ENCODE measurements at places on chromosomes 6 and 20.

- DNase-seq, result no peak
Measured at GRCh38 chr6:46688117-46688965, 656 bp downstream of the TDRD6 start.

DNA sequence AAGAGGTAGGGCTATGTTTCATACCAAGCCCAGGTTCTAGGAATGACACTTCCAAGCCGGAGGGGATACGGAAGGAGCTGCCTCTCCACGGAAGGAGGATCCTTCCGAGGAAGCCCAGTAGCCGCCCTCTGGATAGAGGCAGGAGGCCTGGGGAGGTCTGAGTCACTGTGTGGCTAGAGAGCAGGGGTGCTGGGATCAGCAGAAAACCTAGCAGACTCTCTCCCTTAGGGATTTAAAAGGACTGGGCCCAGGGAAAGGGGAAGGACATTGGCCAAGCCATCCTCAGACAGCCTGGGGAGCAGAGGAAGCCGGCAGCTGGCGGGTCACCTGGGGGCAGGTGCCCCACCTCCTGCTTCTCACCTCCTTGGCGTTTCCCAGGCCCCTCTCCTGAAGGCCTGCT, 36.6 kb upstream of the NFATC2 start:
- no peak for DNase-seq

DNA sequence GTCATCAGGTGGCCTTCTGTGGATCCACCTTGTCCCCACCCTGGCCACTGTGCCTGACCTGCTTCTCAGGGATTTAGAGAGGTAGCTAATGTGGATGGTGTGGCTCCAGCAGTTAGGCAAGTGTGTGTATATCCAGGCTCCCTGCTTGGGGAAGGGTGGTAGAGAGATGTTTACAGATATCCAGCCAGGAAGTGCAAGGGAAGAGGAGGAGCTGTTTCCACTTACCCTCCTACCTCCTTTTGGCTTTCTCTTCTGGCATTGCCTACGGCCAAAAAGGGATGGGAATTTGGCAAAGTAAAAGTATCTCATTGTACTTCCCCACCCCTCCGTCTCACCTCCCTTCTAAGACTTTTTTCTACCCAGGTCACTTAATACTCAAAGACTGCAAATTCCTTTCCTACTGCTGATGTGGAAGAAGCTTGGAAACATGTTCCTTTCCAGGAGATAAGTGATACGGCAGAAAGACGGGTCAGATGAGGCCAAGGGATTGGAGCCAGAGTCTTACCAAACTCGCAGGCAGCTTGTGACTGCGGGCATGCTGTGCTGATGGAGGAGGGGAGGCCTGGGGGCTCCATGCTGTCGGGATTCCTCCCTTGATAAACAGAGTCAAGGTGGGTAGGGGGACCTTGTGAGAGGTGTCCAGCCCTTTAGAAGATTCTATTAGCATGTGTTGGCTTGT, 253.4 kb downstream of the PRL start:
- no peak for DNase-seq

DNA sequence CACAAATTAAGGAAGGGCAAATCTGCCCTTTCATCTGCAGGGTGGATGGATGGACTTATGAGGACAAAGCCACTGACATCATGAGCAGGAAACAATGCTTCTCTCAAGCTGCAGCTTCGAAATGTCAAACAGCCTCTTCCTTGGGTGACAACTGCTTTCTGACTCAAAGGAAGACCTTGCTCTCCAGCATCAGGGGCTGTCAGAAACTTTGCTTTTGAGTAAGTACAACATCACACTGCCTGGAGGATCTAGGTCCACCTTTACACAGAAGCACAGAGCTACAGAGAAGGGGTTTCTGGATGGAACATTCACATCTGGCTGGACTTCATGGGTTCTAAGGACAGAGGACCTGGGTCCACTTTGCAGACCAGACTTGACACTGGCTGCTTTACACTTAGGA, 5.9 kb downstream of the CST1 start:
- no peak for DNase-seq

DNA sequence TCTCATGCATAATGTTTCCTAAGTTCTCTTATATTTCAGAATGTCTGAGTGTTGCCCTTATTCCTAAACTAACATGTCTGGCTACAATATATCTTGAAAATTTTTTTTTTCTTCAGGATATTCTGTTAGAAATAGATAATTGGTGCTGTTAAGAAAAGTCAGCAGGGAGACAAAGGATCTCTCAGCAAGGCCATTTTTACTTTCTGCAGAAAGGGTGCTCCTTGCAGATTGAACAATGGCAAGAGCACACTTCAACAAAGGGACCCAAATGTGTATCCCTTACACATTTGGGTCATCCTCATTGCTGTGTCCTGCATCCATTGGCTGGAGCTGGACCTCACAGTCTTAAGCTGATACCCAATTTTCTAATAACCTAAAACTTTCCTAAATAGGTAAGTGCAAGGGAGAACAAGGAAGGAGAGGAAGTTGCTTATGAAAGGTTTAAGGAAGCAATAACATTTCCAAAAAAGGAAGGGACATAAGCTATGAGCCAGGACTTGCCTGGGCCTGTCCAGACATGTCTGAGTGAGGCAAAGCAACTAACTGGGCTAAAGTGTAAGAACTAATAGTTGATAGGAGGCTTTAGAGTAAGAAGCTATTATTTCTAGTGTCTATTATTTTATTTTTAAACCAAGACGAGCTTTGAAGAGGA, 429.6 kb downstream of the BCKDHB start:
- DNase-seq, result no peak

- DNase-seq, result no peak
Measured at GRCh38 chr6:11248974-11249761, 16.7 kb upstream of the NEDD9 start.

DNA sequence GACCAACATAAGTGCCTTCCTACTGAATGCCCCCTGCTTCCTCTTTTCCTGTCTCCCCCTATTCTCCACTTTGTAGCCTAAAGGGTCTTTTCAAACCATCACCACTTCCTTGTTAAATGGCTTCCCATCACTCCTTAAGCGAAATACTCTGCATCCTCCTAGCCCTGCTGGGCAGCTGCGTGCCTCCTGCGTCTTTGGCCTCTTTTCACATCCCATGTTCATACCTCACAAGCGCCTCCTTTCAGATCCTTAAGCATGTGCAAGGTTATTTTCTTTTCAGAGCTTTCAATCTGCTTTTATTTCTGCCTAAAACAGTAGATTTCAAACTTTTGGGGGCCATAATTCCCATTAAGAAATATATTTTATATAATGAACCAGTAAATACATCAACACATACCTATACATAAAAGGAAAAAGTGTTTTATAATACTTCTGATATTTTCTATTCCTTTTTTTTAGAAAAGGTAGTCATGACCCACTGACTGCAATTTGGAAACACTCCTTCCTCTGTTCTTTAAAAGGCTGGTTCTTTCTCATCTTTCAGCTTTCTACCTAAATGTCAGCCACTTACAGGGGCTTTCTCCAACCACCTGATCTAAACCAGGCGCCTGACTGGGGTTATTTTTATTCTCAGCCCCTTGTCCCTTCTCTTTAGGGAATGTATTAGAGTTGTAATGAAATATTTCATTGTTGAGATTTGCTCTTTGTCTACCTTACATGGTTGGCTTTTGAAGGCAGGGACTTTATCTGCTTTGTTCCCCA, 84.1 kb downstream of the PRDM1 start:
- DNase-seq, result no peak

DNA sequence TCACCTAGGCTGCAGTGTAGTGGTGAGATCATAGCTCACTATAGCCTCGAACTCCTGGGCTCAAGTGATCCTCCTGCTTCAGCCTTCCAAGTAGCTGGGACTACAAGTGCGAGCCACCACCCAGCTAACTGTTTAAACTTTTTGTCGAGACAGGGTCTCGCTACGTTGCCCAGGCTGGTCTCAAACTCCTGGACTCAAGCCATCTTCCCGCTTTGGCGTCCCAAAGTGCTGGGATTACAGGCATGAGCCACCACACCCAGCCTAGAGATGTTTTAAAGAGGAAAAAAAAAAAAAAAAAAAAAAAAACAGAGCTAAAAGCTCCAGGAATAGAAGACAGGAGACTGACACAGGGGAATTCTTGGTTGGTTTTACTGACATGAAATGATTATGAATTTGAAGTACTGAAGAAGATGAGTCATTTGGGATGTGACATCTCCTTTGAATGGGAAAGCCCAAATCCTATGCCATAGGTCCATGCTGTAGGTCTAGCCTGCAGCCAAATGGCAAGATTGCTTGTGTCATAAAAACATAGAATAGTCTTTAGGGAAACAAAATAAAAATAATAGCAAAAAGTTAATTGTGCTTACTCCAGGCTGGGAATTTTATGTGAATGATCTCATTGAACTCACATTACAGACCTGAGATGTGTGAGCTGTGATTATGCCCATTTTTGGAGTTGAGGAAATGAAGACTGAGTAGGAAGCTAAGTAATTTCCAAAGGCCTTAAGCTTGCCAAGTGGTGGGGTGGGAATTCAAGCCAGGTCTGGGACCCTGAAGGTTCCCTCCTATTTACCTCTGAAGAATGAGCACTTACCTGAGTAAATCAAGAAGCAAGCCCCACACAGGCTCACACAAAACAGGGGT, 24.3 kb upstream of the NHSL1 start:
- no peak for DNase-seq

- no peak for DNase-seq
Measured at GRCh38 chr20:16441546-16442164, 131.6 kb downstream of the KIF16B start.

GRCh38 chr20:35742741-35743523, 872 bp upstream of the RBM39 start:
- no peak for DNase-seq

- no peak for DNase-seq
Measured at GRCh38 chr6:25553502-25553901, 98.5 kb upstream of the SCGN start.

DNA sequence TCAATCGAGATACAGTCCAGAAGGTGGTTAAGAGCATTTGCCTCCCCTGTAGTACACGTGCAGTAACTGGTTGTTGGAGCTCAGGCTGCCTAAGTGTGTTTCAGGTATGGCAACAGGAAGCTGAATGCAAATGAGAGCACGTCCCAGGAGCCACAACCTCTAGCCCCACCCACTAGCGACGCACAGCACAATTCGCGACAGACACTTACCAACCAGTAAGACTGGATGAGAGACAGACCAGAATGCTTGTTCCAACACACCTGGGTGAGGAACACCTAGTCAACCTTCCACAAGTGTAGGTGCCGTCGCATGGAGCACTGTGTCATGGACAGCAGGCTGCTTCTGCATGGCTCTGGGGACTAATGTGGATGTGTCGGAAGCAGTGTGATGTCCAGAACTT, 7.2 kb upstream of the SERPINB1 start:
- DNase-seq, result no peak

- DNase-seq, result no peak
Measured at GRCh38 chr6:125795301-125795700, 4.5 kb downstream of the NCOA7 start.

- DNase-seq, result no peak
Measured at GRCh38 chr6:39567091-39567490, 158.1 kb downstream of the KIF6 start.

- no peak for DNase-seq
Measured at GRCh38 chr20:48826069-48826468, 1.7 kb downstream of the PREX1 start.

- no peak for DNase-seq
Measured at GRCh38 chr6:158729906-158730540, 80.2 kb downstream of the SYTL3 start.

- DNase-seq, result peak; percentile 25
Measured at GRCh38 chr6:98832284-98833056, 1.9 kb upstream of the POU3F2 start.

- DNase-seq, result peak; percentile 21
Measured at GRCh38 chr6:11810039-11810541, 31.5 kb upstream of the ADTRP start.

GRCh38 chr6:30219244-30219643, 6.0 kb upstream of the TRIM26 start:
- DNase-seq, result no peak

GRCh38 chr20:10483691-10484090, 48.6 kb downstream of the SLX4IP start:
- DNase-seq, result no peak

GRCh38 chr6:131819572-131820124, 11.8 kb downstream of the ENPP1 start:
- DNase-seq, result no peak

DNA sequence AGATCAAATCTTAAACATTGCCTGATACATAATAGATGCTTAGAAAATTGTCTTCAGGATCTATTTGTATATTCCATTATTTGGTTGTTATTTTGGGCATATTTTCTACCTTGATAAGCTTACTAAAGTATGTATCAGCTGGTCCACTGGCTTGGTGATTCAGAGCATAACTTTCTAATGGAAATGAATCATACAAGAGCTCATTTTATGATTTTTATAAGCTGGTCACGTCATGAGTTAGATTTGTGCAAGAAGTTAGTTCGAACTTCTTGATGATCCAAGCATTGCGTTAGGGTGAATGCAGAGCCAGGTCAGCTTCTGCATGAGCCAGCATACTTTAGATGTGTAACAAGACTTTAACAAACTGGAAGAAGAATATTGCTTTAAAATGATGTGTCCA, 144.5 kb upstream of the FLRT3 start:
- no peak for DNase-seq

DNA sequence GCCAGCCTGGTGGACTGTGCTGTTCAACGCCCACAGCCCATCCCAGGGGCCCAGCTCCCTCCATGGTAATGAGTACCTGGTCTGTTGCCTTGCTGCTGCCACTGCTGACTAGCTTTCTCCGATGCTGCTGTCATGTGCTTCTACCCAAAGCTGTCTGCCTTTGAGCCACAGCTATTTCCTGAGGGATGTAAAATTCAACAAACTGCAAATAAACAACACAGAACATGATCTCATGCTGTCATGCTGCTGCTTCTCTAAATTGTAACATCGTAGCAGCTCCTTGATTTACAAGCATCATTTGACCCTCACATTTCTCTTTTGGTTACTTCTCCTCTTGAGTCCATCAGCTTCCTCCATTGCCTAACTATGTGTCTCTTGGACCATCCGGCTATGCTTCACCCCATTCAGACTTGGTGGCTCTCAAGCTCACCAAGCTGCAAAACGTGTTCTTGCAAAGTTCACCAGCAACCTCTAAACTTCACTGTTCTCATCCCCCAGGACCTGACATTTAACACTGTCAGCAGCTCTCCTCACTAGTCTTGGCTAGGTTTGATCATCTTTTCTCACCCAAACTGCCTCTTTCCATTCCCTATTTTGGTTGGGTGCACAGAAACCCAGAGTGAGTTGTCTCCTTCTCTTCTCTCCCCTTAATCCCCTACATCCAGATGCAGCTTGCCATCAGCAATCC, 54.6 kb downstream of the FYN start:
- DNase-seq, result no peak

DNA sequence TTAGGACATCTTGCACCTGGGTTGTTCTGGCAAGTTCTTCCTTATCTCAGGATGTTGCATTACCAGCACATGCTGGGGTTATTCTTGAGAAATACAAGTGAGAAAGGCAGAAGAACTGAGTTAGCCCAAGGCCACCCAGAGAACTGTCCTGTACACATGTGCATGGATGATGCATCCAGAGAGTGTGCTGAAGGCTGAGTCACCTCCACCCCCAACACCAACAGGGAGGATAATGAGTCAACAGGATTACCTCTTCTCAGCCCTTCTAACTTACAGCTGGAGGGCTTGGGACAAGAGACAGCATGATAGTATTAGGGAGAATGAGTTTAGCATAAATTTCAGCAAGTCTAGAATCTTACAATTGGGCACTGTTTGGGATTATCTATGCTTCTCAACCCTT, 8.5 kb downstream of the SCGN start:
- peak; percentile 6 for DNase-seq
